Activated CD8-positive, alpha-beta T cell treated with anti-CD3 and anti-CD28 coated beads for 36 hours (primary cell): ENCODE measurements at places on chromosomes 7 and 10. TPM values are rescaled to one million over a fixed set of nuclear protein-coding genes. Genes with fewer than 3 reads are reported as not detected.
A peak's percentile ranks its signal among the peaks of the same experiment; 100 is the strongest.

DNA sequence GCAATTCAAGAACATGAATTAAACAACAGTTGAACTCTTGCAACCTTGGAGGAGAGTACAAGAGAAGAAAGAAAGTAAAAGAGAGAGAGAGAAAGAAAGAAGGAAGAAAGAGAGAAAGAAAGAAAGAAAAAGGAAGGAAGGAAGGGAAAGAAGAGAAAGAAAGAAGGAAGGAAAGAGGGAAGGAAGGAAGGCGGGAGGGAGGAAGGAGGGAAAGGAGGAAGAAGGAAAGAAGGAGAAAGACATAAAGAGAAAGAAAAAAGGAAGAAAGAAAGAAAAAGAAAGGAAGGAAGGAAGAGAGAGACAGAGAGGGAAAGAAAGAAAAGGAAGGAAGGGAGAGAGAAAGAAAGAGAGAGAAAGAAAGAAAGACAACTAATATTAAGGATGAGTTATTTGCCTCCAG lies 1106.7 kb downstream of the TYW1 start:
- no peak for DNase-seq

The TSPAN13 gene
- total RNA-seq = 0.47 TPM

DNA sequence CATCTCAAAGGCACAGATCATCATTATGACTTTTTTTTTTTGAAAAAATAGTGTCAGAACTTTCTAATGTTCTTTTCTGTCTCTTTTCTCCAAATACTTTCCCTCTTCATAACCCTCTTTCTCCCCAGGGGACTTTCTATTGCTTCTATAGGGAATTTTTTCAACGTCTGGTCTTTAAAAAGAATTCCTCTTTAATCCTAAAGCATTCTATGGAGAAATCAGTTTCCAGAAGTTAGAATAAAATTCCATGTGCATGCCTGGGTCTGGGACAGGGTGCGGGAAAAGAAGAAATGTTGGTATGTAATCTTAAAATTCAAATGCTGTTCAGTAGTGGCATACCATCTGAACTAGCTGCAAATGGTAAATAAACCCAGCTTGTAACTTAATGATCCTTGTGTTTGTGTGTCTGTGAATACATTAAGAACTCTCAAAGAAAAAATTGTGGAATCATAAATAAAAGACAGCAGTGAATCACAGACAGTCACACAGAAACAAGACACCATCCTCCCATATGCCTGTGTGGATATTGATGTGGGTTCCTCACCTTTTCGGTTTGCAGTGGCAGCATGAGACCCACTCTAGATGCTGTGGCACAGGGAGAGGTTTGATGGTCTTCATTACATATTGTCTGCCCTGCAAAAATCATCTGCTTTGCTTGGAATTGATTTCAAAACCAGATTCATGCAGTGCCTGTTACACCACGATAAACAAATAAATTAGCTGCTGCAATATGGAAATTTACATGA lies 374.7 kb upstream of the NRP1 start:
- no peak for DNase-seq

GRCh38 chr7:88789480-88790064 lies 6.0 kb downstream of the TEX47 start:
- DNase-seq = no peak

DNA sequence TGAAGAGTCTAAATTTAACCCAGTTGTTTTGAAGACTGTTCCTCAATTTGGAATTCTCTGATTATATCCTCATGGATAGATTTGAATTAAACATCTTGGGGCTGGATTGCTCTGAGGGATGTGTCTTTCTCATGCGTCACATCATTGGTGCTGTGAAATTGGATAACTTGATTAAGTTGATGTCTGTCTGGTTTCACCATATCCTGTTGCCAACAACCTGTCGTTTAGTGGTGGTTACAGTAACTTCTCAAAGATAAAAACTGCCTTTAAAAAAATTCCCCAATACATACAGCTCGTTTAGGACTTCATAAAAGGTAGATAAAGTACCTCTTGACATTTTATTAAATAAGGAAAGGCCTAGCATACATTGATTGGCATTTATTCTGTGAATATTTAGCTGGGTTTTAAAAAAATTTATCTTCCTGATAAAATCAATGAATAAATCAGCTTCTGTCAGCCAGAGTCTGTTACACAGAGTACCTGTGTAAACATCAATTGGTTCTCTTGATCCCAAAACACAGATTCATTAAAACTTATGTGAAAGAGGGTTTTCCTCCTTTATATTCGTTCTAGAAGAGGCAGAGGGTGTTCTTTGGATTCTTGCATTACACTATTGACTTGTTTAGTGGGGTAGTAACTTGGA lies 10.5 kb downstream of the CRCP start:
- DNase-seq = no peak

The LRRC61 gene
- total RNA-seq = 21.9 TPM

- DNase-seq = peak; percentile 9
Observed at GRCh38 chr10:74027702-74028101, 29.8 kb downstream of the VCL start.

The MOGAT3 gene
- total RNA-seq = not detected

- no peak for DNase-seq
Observed at GRCh38 chr10:6461961-6462360, 118.1 kb downstream of the PRKCQ start.

The MYL10 gene
- total RNA-seq = not detected

DNA sequence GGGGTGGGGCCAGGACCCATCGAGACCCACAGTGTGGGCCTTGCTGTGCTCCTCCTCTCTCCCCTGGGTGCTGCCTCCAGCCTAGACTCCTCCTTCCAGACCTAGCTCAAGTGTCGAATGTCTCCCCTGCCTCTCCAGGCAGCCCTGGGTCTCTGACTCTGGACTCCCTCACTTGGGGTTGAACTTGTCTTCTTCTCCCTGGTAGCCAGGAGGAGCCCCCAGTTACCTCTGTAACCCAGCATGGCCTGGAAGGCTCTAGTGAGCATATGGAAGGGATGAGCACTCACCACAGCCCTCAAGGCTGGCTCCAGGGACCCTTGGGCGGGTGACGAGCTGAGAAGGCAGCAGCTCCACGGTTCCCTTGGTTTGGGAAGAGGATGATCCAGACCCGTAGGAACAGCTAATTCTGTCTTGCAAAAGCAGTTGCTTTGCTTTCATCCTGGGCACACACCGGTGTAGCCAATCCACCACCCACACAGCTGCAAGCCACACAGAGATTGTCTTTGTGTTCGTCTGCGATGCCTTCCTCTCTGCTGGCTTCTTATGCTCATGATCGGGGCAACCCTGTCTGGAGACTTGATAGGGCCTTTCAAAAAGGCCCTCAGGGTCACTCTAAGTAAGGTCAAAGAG lies 52.3 kb upstream of the ANTXRL start:
- DNase-seq = no peak

DNA sequence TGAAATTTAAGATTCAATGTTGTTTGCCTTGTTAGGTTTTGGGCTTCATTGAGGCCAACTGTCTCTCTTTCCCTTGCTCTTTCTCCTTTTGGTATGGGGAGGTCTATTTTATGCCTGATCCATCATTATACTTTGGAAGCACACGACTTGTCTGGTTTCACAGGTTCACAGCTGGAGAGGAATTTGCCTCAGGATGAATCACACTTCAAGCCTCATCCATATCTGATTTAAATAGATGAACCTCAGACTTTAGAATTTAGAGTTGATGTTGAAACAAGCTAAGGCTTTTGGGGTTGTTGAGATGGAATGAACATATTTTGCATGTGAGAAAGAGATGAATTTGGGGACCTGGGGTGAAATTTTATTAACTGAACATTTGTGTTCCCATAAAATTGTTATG lies 150.5 kb upstream of the IGFBP3 start:
- DNase-seq = no peak

GRCh38 chr7:78370936-78371335 lies 572.4 kb downstream of the PHTF2 start:
- no peak for DNase-seq

DNA sequence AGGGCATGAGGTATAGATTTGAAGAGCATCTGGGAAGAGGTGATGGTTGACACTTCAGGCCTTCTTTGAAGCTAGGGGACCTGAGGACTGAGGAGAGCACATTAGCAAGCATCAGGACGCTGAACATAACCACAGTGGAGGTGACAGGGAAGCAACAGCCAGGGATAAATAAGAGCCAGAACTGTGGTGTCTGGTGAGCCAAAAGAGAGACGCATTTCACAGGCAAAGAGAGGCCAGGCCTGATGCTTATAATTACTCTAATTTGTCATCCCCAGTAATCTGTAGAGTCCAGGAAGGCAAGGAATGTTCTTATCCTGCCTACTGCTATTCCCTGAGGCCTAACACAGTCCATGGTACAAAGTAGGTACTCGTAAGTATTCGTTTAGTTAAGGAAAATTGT lies 10.4 kb upstream of the FAS start:
- no peak for DNase-seq

The PCDH15 gene
- not detected for total RNA-seq

DNA sequence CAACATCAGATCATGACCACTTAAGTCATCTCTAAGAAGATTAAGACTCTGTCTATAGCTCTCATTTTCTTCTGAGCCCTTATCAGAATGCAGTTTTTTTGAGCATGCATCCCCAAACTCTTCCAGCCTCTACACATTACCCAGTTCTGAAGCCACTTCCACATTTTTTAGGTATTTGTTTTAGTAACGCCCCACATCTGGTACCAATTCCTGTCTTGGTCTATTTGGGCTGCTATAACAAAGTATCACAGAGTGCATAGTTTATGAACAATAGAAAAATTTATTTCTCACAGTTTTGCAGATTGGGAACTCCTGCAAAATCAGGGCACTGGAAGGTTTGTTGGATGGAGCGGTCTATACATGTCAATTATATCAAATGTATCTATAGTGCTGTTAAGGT lies 107.7 kb upstream of the KCND2 start:
- no peak for DNase-seq

The EGR2 gene
- total RNA-seq = 46.6 TPM

DNA sequence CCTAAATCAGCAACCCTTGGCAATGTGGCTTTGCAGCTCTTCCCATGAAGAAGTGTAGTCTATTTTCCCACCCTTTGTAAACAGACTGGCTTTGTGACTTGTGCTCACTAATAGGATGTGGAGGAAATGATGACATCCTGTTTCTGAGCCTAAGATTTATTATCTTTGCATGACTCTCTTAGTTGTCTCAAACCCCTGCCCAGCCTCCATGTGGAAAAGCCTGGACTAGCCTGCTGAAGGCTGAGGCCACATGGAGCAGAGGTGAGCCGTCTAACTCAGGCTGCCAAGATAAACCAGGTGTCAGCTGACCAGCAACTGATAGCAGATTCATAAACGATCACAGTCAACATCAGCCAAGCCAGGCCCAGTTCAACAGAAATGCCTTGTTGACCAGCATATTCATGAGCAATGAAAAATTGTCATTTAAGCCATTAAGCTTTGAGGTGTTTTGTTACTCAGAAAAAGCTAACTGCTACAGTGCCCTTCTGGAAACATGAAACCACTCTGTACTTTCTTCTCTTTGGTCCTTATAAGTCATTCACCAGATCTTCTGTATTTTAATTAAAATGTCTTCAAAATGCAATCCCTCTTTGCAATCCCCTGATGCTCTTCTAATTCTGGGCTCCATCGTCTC lies 586.3 kb upstream of the ANKRD30A start:
- DNase-seq = no peak

The CYP3A4 gene
- total RNA-seq = not detected

The DYNC1I1 gene
- not detected for total RNA-seq

The CAV2 gene
- total RNA-seq = not detected

The TRIM4 gene
- 22.3 TPM for total RNA-seq

- DNase-seq = no peak
Observed at GRCh38 chr10:125062227-125062913, 98.0 kb downstream of the CTBP2 start.

The TMEM273 gene
- 19.0 TPM for total RNA-seq

The CACNA2D1 gene
- not detected for total RNA-seq

The FBH1 gene
- total RNA-seq = 47.2 TPM

The PLAU gene
- 0.41 TPM for total RNA-seq

The RBM33 gene
- 84.8 TPM for total RNA-seq

DNA sequence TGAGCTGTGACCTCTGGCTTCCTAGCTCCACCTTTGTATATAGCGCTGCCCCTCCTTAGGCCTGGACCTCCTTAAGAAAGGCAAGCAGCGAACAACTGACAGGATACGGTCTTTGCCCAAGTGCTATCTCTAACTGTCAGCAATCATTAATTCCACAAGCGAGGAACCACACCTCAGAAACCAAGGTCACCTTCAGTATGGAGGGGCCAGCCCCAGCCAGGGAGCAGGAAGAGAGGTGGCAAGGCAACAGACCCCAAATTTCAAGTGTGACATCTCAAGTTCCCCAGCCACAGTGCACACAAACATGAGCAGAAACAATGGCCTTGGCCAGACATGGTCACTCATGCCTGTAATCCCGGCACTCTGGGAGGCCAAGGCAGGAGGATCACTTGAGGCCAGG lies 4.8 kb upstream of the AOC1 start:
- DNase-seq = no peak

- DNase-seq = no peak
Observed at GRCh38 chr7:72805526-72806494, 22.2 kb downstream of the TYW1B start.

- DNase-seq = no peak
Observed at GRCh38 chr10:15242261-15242840, 73.9 kb upstream of the NMT2 start.

GRCh38 chr7:128266883-128267594 lies 26.0 kb downstream of the LEP start:
- no peak for DNase-seq

DNA sequence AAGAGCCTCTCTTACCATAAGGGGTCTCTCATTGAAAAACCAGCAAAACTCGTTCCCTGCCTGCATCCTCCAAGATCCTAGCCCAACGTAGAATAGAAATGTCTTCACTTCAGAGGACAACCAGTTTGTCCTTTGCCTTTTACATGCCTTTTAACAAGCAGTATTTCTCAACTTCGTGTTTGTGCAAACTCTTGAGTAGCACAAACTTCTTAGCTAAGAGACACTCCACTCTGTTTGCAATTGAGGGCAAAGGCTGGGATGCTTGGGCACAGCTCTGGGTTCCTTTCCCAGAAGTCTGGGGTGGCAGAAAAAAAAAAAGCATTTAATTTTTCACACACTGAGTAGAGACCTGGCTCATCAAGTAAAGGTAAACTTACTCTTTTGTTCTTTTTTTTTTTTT lies 19.5 kb upstream of the KCTD7 start:
- no peak for DNase-seq

- DNase-seq = no peak
Observed at GRCh38 chr10:120403109-120403508, 53.9 kb upstream of the PLPP4 start.

The LLCFC1 gene
- not detected for total RNA-seq

DNA sequence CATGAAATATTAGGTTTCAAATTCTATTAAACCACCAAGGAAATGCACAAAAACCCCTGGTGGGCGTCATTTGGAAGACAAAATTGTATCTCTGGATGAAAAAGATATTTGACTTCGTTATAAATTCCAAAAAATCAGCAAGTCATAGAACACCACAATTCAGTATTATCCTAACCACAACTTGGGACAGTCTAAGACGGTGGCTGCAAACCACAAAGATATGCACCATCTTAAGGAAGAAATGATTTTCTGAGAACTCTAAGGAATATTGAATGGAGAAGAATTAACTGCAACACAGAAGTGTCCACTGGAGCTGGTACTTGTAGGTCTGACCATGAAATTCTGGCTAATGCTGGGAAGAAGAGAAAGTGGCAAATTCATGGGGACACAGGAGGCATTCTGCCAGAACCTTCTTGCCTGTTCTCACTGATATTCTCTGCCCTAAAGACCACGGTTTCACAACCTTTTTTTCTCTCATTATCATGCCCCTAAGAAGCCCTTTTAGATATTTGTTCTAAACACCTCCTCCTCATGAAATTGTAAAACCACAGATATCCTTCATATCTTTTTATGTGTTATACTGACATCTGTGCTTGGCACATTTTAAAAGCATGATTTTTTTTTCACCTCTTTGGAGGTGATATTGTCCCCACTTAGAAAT lies 92.9 kb downstream of the SFMBT2 start:
- no peak for DNase-seq

GRCh38 chr7:22586786-22587140 lies 86.8 kb upstream of the STEAP1B start:
- no peak for DNase-seq
